ENCODE measurements at places on chromosomes 12 and 14.
A peak's percentile ranks its signal among the peaks of the same experiment; 100 is the strongest.

- no peak for DNase-seq
These were observed 37.4 kb downstream of the RERG start for GRCh38 chr12:15183821-15184220.

GRCh38 chr14:92589213-92589852, 75.8 kb downstream of the RIN3 start:
- DNase-seq, result no peak

- no peak for DNase-seq
These were observed 60.6 kb downstream of the NOC4L start for GRCh38 chr12:132204793-132205270.

- peak; percentile 41 for DNase-seq
These were observed 28.2 kb downstream of the TRAF3 start for GRCh38 chr14:102805371-102805891.

DNA sequence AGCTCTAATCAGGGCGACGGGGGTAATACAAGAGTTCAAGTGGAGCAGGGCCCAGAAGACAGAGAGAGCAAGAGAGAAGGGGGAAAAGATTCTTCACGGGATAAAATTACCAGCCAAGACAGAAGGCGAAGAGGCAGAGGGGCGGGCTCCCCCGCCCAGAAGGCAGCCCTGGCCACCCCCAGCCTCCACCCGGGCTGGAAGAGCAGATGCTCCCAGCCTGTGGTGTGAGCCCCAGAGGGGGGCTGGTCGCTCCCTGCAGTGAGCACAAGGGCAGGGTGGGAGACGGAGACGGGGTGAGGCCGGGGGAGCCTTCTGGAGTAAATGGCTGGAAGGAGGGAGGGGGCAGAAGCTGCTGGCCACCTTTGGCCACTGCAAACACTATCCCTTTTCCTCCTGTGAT, 1035.6 kb downstream of the VRK1 start:
- DNase-seq, result no peak

- DNase-seq, result no peak
These were observed 420.4 kb upstream of the DCN start for GRCh38 chr12:91603060-91603459.

DNA sequence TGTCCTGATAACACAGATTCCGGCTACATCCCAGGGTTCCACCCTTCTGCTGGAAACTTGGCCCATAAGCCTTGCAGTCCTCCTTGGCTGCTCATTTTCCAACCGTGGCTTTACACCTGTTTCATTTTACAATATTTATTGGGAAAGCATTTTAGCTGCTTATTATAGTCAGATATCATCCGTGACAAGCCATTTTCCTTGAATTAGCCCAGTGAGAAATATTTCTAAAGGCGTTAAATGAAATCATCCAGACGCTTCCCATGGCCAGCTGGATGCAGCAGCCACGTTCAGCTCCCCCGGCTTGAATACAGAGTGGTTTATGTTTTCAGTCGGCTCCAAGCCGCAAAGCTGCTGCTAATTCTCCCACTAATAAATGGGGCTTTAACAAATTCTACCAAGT, 245.0 kb upstream of the PELI2 start:
- no peak for DNase-seq

DNA sequence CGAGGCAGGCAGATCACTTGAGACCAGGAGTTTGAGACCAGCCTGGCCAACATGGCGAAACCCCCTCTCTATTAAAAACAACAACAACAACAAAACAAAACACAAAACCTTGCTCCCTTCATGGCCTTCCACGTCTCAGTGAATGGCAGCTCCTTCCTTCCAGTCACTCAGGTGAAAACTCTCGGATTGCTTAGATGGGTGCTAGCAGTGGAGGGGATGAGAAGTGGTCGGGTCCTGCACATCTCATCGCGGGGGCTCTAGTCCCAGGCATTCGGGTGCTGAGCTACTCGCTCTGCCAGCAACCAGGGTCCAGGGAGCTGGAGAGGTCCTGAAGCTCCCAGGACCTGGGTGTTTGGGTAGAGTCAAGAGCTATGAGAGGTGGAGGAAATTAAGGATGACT, 7.7 kb downstream of the SLC6A13 start:
- DNase-seq, result no peak

DNA sequence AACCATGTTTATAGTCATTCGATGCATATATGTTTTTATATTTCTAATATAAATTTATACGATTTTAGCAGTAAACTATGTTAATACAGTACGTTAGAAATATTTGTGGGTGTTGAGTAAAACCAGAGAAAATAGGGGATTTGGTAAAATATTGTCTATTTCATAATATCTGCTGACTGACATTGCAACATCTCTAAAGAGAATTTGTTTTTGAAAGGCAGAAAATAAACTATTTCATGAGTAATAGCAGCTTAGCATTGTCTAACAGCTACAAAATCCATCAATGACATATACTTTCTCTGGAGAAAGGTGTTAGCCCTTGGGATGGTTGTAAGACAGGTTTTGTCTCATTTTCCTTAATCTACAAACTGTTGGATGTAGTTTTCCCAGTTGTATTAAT, 144.9 kb downstream of the PDE3A start:
- no peak for DNase-seq

GRCh38 chr12:64675795-64676194, 65.5 kb downstream of the RASSF3 start:
- DNase-seq, result no peak

DNA sequence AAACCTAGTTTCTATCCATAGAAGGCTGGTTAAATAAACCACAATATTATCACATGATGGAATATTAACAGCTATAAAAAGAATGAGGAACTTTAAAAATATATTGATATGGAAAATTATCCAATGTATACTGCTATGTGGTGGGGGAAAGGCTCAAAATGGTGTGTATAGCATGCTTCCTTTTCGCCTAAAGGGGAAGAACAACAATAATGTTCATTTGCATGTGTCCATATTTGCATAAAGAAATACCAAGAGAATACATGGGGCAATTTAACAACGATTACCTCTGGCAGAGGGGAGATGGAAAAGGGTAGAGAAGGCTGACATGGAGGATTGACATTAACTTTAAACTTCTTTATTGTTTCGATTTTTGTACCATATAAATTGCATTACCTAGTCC, 121.3 kb upstream of the PARP11 start:
- DNase-seq, result no peak

DNA sequence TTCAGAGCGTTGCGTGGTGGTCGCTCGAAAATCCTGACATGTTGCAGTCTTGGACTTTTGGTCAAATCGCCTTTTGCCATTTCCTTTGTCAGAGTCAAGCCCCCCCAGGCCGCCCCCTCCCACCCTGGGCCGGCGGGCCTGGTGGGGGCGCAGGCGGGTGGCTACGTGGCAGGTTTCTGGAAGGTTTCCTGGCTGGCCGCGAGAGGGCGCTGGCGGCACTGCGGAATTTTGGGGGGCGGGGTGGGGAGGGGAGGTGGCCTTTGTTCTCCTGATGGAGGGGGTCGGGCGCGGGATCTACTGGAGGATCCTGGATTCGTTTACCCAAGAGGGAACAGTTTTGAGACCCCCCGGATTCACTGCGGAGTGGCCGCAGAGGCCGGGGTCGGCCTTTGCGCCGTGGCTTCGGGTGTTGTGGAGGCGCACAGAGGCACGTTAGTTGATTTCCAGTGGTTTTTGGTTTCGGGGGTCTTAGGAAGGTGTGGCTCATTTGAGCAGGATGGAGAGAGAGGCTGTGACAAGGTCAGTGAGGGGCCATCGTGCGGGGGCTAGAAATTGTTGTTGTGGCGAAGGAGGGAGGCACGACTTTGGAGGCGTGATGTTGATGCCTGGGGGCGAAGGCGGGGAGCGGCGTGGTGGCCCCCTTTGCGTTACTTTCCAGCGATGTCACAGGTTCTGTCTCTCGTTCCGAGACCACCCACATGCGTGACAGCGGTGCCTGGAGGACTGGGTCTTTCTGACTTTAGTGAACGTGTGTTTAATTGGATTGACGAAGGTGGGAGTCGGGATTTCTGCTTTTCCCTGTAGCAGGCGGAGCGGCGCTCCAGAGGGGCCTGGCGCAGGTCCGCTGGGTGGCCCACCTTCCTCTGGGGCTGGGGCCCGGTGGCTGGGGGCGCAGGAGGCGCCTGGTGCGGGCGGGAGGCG, 1.4 kb downstream of the MEG3 start:
- no peak for DNase-seq

GRCh38 chr12:57242691-57243454, 8.1 kb downstream of the STAC3 start:
- DNase-seq, result peak; percentile 66

DNA sequence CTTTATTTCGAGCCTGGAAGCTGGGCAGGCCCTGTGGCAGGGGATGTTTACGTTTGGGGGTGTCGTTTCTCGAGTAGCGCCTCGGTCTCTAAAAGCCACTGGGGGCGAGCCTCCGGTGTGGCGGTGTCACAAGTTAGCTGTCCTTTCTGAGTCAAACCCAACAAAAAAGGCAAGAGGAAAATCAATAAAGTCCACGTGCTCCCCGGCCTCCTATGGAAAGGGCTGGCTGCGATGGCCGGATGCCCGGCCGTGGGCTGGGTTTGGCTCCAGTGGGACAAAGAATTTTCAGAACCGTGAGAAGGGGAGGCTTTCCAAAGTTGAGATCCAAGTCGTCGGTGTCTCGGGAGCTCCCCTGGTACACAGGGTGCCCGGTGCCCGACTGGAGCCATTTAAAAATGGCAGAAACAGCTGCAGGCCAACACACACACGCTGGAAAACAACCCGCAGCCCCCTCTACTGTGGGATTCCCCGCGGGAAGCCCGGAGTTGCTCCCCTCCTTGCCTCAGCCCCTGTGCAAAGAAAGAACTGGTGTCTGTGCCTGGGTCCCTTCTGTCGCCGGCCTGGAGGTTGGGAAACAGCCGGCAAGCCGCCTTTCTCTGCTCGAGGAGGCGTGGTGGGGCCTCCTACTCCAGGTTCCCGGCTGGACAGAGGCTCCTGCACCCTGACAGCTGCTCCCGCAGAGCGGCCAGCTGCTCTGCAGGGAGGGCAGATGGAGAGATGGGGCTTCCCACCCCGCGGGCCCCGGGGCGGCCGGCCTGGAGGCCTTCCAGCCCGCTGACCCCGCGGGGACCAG, 1.9 kb downstream of the BCL7A start:
- DNase-seq, result no peak

DNA sequence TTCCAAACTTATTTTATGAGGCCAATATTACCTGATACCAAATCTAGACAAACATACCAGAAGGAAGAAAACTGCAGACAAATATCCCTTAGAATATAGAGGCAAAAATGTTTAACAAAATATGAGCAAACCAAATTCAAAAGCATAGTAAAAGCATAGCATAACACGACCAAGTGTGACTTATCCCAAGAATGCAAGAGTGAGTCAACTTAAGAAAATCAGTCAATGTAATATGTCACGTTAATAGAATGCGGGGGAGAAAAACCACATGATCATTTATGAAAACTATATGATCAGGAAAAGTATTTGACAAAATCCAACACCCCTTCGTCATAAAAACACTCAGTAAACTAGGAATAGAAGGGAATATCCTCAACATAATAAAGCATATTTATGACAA, 217.3 kb downstream of the ADGRD1 start:
- DNase-seq, result no peak

- DNase-seq, result no peak
These were observed 48.3 kb downstream of the DNAI7 start for GRCh38 chr12:25146686-25147085.

- DNase-seq, result no peak
These were observed 31.2 kb upstream of the IGF1 start for GRCh38 chr12:102511575-102511974.

DNA sequence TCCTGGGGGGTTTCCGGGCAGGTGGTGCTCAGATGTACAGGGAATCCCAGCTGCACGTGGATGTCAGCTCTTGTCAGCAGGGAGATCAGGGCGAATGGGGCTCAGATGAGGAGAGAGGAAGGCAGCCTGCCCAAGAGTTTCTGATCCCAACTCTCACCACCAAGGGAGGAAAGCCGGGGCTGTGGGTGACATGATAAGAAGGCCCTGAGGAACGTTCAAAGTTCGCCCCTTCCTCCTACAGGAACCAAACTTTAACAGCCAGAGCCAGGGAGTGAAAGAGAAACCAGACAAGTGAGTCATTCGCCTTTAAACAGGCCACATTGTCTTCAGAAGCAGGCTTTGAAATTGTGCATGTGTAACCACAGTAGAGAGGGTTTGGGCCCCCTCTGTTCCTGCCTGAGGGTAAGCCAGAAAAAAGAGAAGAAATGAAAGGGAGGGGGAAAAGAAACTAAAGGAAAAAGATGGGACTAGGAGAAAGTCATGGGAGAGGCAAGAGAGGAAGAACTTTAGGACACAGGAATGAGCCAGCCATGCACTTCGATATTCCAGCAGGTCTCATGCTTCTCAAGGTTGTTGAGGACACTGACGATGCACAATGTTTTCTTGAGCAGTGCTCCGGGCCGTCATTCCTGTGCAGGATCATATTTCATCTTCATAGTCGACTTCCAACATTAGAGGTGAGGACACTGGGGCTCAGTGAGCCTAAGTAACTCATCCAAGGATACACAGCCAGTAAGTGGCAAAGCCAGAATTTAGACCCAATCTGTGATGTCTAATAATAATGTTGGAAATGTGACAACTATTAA, 691.4 kb upstream of the TBX3 start:
- no peak for DNase-seq

DNA sequence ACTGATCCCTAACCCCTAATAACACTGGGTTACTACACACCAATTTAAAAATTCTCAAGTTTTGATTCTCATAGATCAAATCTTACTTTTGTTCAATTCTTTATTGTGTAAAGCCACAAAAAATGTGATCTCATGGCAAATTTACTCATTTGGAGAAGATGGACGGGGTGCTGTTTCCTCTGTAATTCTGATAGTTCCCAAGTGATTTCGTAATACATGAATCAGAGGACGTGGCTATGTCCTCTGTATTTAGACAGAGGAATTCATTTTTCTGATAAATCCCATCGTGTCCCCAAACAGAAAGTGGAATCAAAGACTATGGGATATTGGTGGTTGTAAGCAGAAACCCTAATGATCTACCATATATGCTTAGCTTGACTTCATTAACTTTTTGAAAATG, 76.6 kb upstream of the GNG2 start:
- DNase-seq, result no peak

DNA sequence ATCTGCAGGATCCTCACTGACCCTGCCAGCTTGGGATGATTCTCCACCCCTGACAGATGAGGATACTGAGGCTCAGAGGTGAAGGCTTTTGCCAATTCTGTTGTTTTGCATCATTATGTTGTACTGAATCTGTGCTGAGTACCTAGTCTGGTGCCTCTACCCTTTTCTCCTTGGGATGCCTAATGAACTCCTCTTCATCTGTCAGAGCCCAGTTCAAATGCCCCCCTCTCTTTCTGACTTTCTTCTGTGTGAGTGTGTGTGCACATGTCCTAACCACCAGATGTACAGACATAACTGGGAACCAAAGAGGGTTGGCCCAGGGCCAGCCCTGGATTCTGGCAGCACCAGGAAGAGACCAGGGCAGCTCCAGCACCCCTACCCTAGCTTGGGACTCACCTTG, 22.8 kb downstream of the FOXN4 start:
- no peak for DNase-seq

- DNase-seq, result no peak
These were observed 30.5 kb downstream of the ZFHX2 start for GRCh38 chr14:23520899-23521533.

DNA sequence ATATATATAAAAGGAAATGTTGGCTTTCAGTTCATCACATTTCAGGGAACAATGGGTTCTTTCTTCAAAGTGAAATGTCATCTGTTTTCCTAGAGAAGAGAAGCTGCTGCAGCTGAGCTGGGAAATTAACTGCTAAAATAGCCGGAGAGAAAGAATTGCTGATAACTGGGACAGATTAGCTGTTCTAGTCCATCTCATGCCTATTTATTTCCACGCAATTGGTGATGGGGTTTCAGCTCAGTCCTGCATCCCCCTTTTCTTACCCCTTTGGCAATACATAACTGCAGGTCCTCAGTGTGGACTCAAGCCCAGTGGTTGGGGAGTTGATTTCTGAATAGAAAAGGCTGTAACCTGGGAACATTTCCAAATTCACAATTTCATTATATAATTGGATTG, 436.9 kb upstream of the TMEM132C start:
- DNase-seq, result no peak

Measured in CD4-positive, alpha-beta T cell treated with Interleukin-12 subunit alpha and Interleukin-12 subunit beta, for 1 hour (primary cell).